ENCODE measurements at places on chromosomes 2 and 18.
A peak's percentile ranks its signal among the peaks of the same experiment; 100 is the strongest.

DNA sequence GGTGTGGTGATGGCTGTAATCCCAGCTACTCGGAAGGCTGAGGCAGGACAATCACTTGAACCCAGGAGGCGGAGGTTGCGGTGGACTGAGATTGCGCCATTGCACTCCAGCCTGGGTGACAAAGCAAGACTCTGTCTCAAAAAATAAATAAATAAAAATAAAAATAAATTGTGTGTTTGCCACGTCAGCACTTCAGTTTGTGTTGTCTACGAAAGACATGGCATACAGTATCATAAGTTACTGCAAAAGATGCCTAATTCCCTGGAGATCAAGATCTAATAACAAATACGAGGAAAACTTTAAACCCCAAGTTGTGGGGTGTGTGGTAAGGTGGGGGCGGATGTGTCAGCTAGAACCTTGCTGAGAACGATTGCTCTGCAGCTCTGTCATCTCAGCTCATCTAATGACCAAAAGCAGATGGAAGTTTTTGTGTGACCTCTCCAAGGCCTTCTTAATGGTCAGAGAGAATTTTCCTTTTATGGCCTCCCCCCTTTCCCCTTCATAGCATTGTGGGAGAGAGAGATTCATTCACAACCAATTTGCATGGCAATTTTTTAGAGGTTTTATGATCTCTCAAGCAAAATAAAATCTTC is 11.3 kb downstream of the NPAS2 start:
- no peak for DNase-seq

GRCh38 chr18:59923539-59924196 is 23.9 kb downstream of the PMAIP1 start:
- no peak for DNase-seq

DNA sequence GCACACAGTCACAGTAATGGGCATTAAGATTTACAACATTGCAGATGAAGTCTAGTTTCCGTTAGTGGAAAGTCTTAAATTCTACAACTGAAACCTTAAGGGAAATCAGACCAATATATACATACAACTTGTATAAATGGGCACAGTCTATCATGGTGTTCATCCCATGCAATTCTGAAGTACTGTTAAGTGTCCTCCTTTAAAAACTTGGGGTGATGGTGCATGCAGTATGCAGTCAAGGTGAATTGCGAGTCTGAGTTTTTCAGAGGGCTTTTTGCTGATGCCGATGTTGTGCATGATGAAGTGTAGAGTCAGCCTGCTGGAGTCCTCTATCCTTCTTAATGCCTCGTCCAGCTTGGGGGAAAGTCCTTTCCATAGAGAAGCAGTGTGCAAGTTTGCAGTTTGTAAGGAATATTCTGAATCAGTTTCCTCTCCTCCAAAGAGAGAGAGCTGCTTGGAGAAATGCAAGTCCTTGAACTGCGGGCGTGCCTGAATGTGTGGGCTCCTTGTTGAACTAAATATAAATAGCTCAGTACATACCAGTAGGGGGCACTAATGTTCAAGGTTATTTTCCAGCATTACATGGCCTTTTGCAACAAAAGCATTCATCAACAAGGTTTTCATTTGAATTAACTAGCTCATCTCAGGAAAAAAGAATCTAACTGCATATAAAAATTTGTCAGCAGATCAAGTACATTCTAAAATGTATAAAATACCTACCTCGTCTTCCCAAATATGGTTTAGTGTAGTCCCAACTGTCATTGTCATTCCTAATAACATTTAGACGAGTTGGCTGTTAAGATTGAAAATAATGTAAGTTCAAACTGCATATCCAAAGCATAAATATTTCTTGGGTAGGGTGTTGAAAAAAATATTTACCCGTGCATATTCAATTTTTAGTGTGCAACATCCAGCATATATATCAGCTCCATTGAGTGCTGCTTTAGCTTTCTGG is 21.3 kb downstream of the HNRNPLL start:
- peak; percentile 51 for DNase-seq

DNA sequence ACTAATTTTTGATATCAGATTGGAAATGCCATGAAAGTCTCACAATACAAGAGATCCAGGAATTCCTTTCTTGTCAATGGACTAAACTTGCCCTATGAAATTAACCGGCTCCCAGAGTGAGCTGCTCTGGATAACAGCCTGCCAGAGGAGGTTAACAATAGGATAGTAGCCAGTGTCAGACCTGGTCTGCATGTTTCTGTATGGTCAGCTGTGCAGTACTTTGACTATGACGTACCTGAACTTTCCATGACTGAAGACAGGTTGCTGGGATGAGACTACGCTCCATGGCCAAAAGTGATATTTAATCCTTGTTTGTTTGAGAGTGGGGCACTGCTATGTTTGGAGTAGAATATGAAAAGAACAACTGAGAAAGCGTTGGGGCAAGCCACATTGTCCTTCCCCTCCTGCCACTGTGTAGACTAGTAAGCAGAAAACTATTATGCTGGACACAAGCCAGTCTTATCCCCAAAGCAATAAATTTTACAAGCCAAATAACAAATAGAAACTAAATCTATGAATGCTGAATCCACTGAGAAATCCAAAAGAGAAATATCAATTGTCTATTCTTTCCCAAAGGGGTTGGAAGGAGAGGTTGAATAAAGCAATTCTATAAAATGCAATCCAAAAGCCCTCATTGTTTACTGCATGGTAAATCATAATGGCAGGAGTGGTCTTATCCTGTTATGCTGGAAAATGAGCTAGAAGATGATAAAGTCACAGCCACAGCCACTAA is 115.5 kb upstream of the CYP26B1 start:
- no peak for DNase-seq

GRCh38 chr2:74567881-74568280 is 13.4 kb downstream of the DOK1 start:
- no peak for DNase-seq

DNA sequence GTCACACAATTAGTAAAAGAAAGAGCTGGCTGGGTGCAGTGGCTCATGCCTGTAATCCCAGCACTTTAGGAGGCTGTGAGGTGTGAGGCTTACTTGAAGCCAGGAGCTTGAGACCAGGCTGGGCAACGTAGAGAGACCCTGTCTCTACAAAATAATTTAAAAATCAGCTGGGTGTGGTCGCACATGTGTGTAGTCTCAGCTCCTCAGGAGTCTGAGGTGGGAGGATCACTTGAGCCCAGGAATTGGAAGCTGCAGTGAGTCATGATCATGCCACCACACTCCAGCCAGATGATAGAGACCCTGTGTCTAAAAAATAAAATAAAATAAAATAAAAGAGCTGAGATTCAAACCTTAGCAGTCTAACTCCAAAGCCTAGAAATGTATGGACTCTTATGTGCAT is 39.0 kb upstream of the NEDD4L start:
- no peak for DNase-seq

- DNase-seq, result no peak
Observed at GRCh38 chr2:85797921-85798320, 44.1 kb downstream of the ATOH8 start.

DNA sequence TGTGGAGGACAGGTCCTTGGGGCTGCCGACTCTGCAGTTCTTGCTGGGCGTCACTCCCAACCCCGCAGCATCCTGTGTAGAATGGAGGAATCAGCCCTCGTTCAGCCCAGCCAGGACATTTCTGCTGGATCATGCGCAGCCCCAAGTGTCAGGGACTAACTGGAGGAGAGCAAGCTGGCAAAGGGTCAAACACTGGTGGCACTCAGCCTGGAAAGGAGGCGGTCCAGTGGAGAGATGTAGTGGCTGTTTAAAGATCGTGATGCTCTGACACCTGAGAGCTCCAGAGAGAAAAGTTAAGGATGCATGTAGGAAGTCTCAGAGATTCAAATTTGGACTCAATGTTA is 63.6 kb upstream of the SH3RF3 start:
- no peak for DNase-seq

All from spinal cord (tissue), 10 donors.